ENCODE measurements at places on chromosomes 12 and 14.

DNA sequence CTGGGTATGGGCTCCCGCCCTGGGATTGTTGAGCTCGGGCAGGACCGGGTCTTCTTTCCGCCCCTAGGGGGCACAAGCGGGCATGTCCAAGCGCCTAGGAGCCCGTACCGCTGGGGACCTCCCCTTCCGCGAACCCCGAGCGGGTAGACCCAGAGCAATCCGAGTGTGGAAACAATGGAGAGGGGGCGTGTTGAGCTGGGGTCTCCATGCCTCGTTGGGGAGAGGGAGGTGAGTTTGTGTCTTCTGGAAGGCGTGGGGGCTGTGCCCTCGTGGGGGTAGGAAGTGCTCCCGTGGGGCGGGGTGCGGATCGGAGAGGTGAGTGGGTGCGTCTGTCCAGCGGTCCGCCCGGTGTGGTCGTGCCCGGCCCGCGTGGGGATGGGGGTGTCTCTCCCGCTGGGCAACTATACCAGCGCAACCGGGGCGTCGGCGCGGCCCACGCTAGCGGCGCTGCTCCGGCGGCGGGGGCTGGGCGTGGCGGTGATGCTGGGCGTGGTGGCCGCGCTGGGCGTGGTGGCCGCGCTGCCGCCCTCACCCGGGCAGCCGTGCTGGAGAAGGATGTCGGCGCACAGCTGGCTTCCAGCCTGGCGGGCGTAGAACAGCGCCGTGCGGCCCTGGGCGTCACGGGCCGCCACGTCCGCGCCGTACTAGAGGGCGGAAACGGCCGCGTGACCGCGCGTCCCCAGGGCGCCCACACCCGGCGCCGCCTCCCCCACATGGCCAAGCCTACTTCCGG lies 12.2 kb downstream of the AGAP2 start:
- DNase-seq, result no peak

DNA sequence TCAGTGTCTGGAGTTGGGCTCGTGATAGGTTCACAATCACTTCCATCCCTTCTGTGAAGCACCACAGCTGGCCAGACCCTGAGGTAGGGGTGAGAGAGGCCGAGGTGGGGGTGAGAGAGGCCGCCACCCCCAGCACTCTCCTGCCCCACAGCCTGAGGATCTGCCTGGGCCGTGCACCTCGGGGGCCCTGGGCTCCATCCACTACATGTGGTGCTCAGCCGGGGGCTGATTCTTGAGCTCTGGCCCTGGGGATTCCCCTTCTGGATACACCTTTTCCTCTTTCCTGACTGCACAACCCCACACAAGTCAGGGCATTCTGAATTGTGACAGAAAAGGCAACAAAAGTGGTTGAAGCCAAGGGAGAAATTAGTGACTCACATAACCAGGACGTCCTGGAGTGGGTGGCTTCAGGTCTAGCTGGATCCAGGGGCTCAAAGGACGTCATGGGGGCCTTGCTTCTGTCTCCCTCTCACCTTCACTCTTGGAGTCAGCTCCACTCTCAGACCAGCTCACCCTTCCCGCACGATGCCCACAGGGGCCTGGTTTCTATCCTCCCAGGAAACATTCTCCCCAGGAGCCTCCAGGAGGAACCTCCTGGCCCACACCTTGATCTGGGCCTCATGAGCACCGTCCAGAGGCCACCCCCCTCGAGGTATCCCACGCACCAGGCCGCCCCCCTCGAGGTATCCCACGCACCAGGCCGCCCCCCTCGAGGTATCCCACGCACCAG lies 12.1 kb upstream of the FBRSL1 start:
- no peak for DNase-seq

DNA sequence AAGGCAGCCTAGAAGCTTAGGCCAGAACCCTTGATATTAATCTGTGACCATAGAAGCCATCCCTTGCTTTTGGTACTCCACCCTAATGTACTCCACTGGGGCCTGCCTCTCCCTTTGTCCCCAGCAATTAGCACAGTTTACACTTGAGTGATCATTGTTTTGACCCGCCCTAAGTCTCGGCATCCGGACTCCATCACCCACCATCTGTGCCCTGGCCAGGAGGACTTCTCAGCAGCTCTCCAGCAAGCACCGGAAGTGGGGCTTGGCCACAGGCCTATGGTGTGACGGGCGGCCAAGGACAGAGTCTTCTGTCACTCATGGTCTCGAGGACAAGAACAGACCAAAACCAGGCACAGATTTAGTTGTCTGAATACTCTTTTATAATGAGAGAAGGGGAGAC lies 126.5 kb upstream of the NTF3 start:
- no peak for DNase-seq

DNA sequence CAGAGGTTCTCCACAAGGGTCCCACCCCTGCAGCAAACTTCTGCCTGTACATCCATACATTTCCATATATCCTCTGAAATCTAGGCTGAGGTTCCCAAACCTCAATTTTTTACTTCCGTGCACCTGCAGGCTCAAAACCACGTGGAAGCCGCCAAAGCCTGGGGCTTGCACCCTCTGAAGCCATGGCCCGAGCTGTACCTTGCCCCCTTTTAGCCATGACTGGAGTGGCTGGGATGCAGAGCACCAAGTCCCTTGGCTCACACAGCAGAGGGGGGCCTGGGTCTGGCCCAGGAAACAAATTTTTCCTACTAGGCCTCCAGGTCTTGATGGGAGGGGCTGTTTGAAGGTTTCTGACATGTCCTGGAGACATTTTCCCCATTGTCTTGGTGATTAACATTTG lies 84.4 kb downstream of the FSCB start:
- no peak for DNase-seq

DNA sequence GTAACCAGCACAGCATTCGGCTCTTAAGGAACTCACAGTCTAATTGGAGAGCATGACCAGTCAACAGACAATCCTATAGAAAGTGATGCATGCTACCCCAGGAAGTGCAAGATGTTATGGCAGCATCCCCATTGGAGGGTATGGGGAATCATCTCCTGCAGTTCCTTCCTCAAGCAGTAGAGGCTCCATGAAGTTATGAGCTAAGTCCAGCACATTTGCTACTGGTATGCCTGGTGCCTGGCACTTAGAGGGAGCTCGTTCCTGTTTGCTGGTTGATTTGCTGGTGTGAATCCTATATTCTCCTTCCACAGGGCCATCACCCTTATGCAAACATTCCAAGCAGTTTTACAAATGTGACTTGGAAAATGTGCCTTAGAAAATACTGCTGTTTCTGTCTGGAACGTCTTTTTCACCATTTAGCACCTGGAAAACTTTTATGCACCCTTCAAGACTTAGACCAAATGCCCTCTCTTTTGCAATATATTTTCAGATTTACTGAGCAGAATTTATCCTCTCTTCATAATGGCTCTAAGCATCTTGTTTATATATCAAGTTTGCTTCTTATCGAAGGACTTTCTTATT lies 136.1 kb upstream of the WSCD2 start:
- no peak for DNase-seq

Measured in stimulated activated CD8-positive, alpha-beta memory T cell treated with anti-CD3 and anti-CD28 coated beads, Interleukin-4, amount 100 ng/mL, for 4 hours (primary cell).